Stimulated activated CD4-positive, alpha-beta T cell treated with anti-CD3 and anti-CD28 coated beads, Interleukin-2, amount 100 ng/mL, for 48 hours (primary cell): ENCODE measurements at places on chromosomes 2 and 18.

- no peak for DNase-seq
These were observed 19.6 kb downstream of the MSH2 start for GRCh38 chr2:47422560-47422959.

DNA sequence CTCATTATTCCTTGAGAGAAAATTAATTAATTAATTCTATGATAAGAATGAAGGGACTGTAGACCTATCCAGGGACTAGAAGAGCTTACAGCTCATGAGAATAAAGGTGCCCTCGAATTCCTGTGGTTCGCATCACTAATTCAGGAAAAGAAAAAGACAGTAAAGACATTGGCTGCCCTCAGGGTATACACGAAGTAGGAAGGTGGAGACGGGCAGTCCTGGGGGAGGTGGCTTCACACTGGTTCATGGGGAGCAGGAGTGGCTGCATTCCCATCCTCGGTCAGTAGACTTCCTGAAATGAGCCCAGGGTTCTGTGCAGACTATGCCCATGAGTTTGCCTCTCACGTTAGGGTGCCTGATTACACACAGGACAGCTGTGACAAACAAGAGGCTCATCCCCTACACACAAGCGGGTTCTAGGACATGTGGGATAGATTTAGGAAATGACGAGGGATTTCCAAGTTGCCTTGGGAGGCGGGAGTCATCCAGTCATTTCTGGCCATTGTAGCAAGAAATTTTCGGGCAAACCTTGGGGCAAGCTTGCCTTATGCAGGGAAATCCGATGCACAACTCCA is 282.2 kb downstream of the CYP26B1 start:
- DNase-seq, result no peak

DNA sequence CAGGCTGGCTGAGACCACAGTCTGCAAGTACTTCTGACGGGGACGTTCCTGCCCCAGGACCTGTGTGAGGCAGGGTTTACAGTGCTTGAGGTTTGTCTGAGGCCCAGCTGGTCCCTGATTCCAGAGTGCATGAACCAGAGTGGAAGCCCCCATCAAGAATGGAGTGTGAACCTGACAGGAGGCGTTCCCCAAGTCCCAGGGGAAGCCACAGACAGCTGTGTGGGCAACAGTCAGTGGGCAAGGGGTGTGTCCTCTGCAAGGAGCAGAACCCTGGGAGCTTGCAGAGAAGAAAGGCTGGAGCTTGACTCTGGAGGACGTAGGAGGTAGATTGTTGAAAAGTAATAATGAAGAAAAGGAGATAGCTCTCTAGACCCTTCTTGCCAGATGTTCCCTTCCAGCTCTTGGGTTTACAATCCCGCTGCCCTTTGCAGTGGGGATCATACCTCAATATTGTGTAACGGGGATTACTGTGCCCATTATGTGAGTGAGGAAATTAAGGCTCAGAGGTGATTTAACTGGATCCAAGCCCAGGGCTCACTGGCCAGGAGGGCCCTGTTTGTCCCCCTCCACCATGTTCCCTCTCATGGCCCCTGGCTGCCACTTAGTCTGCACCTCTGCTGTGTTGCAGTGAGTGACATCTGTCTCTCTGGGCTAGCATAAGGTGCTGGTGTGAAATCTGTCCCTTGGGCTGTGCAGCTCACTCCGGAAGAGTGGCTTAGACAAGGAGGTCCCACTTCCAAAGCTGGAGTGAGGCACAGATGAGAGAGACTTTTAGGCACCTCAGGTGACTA is 6.2 kb downstream of the DBI start:
- DNase-seq, result no peak

DNA sequence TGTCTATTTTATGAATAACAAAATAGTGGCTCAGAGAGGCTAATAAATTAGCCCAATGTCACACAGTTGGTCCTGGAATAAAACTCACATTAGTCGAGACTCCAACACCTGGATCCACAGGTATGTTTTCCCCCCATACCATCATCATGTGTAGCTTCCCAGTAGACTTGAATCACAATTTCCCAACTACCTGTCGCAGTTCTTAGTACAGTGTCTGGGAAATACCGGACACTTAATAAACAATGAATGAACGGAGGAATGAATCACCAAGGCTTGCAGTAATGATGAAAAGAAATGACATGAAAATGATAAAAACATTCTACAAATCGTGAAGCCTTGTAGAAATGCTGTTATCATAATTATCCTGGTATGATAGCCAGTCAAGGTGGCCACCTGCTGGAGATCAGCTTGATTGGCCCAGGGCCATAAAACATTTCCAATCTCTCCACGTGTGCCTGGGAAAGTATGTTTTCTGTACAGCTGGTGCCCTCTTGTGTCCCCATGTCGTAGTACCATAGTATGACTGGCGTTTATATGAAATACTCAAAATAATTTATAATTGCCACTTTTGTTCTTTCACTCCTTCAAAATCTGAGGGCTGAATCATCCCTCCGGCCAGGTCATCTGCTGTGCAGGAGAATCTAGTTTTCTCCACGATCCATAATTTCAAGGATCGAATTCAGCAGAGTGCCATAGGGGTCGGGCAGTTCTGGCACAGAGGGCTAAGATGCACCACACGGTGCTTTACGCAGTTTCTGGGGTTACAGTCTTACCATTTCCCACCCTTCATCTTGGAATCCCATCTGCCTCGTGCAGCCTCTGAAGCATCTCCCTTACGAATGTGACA is 95.4 kb downstream of the LAMA1 start:
- no peak for DNase-seq

GRCh38 chr2:28833740-28834470 is 23.3 kb downstream of the SPDYA start:
- no peak for DNase-seq

DNA sequence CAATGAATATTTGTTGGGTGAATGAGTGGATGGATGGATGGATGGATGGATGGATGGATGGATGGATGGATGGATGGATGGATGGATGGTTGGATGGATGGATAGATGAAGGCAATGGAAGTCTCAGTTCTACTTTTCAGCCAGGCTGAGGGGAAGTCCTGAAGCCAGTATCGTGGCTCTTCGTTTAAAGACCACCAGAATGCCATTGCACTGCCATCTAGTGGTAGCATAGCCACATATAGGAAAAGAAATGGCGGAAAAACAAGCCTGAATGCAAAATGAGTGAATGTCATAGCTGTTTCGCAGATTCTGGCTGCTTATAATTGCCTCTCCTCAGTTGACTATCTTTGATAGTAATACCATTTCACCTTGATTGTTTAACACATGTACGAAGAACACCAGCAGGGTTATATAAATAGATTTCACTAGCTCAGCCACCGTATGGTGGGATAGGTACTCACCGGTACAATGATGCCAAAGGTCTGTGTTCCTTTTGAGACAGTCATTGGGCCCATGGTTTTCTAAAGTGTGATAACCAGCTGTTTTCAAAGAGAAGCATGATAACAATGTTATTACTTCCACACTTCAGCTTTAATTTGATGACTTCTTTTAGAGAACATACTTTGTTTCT is 62.3 kb upstream of the GREB1L start:
- peak; percentile 44 for DNase-seq

DNA sequence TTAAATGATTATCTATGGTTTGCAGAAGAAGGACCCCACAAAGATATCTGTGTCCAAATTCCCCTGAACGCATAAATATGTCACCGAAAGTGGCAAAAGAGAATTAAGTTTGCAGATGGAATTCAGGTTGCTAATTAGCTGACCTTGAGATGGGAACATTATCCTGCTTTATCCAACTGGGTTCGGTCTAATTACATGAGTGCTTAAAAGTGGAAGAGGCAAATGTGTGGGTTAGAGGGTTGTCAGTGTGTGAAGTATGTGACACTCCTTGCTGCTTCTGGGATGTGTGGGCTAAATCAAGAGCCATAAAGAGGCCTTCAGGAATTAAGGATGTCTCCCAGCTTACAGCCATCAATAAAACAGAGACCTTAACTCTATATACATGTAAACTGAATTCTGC is 53.5 kb downstream of the CDH19 start:
- no peak for DNase-seq

- no peak for DNase-seq
These were observed 95.3 kb downstream of the GALR1 start for GRCh38 chr18:77344786-77345500.

- DNase-seq, result no peak
These were observed 209.5 kb downstream of the PIK3C3 start for GRCh38 chr18:42164556-42164955.

DNA sequence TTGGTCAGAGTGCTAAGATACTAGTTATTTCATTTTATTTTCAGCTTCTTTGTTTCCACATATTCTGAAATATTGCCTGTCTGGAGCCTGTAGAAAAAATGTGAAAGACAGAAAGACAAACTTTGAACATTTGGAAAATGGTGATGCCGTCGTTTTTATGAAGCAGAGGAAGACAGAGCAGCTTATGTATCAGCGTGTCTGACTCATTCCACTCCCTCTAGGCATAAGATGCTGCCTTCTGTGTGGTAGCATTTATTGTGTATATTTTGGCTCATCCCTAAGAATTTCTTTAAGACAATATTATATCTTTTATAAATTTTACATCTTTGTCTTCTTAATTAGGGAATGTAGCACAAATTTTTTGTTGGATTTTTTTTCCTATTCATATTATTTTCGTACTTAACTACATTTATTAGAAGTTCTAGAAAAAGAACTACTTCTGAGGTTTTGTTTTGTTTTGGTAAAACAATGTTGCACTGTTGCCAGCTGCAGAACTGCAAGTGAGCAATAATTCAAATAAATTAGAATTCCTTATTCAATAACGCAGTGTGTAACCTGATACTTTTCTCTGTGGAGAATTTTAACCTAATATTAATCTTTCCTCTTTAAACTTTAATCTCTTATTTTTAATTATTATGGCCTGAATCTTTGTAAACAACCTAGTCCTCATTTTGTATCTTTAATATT is 300.4 kb downstream of the ZNF407 start:
- no peak for DNase-seq

- DNase-seq, result no peak
These were observed 344.7 kb upstream of the SYT4 start for GRCh38 chr18:43622024-43622423.

DNA sequence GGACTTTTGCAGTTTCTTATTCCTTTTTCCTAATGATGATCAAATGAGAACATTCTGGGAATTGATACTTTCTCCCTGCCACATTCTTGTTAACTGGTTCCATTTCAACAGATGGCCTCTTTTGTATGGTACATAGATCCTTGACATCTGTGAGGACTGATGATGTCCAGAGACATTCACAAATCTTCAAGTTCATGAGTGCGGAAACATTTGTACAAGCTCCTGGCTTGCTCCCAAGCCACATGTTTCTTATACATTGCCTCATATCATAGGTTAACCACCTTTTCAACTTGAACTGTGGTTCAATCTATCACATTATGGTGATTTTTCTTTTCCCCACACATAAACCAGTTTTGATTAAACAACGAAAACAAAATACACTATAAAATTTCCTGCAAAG is 267.3 kb downstream of the CLIP4 start:
- DNase-seq, result no peak

DNA sequence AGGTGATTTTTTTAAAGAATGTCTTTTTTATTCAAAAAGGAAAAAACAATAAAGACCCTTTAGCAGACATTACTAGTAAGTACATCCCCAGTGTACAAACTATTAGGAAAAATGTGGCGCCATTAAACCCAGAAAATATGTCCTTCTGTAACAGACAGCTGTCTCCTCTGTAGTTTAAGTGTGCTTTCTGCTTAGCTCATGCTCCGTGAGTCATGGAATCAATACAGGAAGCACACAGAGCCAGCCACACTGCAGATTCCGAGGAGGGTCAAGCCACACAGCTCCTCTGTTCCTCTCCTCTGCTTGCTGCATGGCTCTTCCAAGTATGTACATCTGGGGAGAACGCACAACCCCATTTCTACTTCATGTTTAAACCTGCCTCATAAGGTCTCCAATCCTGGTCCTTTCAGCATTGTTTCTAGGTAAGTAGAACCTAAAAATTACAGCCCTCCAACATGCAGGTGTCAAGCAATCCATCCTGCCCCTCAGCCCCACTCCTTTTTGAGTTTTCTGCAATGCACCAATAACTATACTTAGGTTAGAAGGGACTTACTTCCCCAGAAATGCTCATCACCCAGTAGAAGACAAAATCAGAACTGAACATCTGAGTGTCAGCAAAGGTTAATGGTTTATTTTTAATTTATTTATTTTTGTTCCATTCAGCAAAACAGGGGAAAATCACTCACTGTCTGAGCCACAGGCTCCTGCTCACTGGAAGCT is 37.5 kb downstream of the ACVR1 start:
- DNase-seq, result peak; percentile 19

DNA sequence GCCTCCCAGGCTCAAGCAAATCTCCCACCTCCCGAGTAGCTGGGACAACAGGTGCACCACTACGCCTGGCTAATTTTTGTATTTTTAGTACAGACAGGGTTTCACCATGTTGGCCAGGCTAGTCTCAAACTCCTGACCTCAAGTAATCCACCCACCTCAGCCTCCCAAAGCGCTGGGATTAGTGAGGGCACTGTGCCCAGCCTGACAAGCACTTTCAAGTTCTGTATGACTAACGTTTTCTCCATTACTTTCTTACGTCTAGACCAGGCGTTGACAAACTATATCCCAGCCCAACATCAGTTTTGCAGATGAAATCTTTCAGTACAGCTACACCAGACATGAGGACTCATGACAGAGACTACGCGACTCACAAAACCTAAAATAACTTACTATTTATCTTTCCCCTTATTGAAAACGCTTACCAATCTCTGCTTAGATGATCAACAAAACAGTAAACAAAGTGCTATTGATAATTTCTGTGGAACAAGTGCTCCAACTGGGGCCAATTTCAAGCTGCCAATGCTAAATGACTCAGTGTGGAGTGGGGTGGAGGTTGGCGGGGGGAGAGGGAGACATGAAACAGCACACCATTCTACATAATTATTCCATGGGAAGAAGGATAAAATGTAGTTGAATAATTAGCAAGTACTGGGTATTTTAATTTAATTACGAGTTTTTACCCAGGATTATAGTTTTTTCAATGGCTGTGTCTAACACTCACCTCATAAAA is 59.1 kb downstream of the SAP130 start:
- no peak for DNase-seq

GRCh38 chr2:118098307-118099030 is 10.2 kb downstream of the INSIG2 start:
- no peak for DNase-seq

GRCh38 chr2:27967076-27967475 is 76.5 kb downstream of the BABAM2 start:
- DNase-seq, result no peak
